ENCODE measurements at places on chromosomes 1 and 21. TPM values are rescaled to one million over a fixed set of nuclear protein-coding genes. Genes with fewer than 3 reads are reported as not detected.

The DNAH14 gene
- 13.3 TPM for total RNA-seq

The TSPEAR gene
- 0.06 TPM for total RNA-seq

The FMO5 gene
- 52.9 TPM for total RNA-seq

The PDC gene
- total RNA-seq = not detected

The COL16A1 gene
- 52.5 TPM for total RNA-seq

The VHLL gene
- total RNA-seq = not detected

The RNF186 gene
- total RNA-seq = 0.32 TPM

The SSBP3 gene
- total RNA-seq = 110 TPM

The CD84 gene
- total RNA-seq = 11.9 TPM

The CD1B gene
- not detected for total RNA-seq

The PCSK9 gene
- total RNA-seq = 10.2 TPM

The PAPPA2 gene
- total RNA-seq = 20.2 TPM

DNA sequence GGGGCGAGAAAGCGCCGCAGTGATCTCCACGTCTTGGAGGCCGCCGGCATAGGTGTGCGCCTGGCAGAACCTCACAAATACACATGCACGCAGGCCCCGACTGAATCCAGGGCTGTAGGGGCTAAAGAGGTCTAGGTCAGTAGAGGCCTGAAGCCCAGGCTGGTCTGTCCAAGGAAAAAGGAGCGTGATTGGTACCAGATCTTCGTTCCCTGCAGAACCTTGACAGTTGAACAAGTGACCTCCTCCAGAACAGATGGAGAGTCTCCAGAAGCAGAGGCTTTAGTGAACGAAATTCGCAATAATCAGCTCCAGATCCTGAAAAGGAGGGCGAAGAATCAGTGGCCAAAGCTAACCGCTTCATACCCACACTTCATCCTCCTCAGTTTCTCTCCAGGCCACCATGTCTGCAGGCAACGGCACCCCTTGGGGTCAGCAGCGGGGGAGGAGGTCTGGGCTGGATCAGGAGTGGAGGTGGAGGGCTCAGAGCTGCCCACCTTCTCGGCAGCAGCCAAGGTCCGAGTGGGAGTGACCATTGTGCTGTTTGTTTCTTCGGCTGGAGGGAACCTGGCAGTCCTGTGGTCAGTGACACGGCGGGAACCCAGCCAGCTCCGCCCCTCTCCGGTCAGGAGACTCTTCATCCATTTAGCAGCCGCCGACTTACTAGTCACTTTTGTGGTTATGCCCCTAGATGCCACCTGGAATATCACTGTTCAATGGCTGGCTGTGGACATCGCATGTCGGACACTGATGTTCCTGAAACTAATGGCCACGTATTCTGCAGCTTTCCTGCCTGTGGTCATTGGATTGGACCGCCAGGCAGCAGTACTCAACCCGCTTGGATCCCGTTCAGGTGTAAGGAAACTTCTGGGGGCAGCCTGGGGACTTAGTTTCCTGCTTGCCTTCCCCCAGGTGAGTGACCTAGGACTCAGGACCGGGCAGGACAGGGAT, 749 bp upstream of the PEX11B start:
- peak; percentile 60 for DNase-seq

DNA sequence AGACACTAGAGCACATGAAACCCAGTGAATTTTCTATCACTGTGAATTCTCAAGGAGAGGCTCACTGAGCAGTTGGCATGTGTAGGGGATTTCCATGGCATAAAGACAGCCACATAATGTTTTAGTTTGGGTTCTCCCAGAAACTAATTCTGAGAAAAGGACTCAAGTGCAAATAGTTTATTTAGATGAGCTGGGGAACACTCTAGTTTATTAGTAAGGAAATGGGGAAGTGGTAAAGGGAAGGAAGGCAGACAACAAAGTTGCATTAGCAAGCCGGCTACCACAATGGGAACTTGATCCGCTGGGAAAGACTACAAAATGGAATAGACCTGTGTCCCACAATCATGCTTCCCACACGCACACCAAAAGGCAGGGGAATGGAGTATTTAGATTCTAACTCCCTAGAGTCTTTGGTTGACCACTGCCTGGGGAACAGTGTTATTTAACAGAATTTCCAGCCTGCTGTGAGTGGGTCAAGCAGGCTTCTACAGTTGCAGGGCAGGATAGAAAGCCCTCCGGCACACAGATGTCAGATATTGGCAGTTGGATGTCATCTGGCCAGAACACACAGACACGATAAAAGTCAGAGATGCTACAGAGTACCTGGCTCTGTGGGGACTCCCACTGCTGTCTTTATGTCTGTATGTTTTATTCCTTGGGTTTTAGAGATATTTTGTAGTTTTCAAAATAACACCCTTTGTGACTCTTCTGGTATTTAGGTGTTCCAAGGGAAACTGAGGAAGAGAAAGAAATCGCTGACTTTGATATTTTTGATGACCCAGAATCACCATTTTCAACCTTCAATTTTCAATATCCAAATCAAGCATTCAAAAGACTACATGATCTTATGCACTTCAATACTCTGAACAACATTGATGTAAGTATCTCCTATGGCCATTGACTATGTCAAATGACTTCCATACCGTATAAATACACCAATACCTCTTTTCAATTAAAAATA, 150.1 kb downstream of the PLA2G4A start:
- DNase-seq = no peak

GRCh38 chr1:209895709-209896108, 42.3 kb upstream of the SYT14 start:
- no peak for DNase-seq

- DNase-seq = no peak
Measured at GRCh38 chr1:18398791-18399530, 81.8 kb upstream of the KLHDC7A start.

- peak; percentile 13 for DNase-seq
Measured at GRCh38 chr1:19596065-19596713, 47.9 kb upstream of the NBL1 start.

GRCh38 chr1:110155878-110156522, 5.7 kb downstream of the SLC6A17 start:
- peak; percentile 72 for DNase-seq

GRCh38 chr1:205109711-205110110, 12.1 kb downstream of the RBBP5 start:
- no peak for DNase-seq

GRCh38 chr1:10941891-10942541, 70.4 kb upstream of the TARDBP start:
- DNase-seq = peak; percentile 47

DNA sequence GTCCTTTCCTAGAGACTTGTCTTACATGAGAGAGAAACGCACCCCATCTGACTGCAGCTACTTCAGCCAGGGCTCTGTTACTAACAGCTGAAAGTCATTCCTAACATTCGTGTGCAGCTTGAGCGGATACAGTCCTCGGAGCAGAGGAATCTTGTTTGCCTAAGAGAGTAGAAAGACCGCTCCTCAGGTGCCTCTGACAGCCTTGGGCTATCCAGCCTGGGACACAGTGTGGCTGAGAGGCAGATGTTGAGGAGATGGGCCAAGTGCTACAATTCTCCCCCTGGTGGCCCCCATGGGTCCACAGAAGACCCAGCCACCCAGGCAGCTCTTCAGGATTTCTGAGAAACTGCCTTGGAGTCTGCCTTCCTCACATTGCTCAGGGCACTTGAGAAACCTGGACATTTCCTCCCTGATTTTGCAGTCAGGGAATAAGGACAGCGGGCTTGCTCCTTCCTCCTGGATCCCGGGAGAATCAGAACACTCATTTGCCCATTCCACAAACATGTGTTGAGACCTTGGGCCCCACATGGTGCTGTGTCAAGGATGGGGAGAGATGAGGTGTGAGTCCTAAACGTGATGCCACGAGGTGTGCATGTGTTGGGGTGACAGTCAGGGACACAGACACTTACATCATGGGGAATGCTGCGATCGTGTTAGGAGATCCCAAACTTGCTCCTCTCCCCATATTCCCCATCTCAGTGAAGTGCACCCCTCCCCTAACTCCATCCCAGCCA, 13.1 kb downstream of the TRIM62 start:
- no peak for DNase-seq

- DNase-seq = no peak
Measured at GRCh38 chr1:154821083-154821482, 49.0 kb downstream of the KCNN3 start.

DNA sequence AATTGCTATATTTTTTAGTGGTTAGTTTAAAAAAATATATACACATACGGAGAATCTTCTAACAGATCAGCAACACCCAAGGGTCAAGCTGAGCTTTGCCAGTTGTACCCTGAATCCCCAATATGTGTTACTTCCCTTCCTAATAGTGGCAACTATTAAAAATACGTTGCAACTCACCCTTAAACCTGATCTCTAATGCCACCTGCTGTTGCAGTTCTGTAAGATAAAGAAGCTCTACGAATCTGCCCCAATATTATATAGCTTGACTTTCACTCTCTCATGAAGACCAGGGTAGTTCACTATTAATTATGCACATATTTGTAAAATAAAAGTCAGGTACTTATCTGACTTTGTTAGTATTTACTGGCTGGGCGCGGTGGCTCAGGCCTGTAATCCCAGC, 58.4 kb downstream of the ASH1L start:
- DNase-seq = no peak

DNA sequence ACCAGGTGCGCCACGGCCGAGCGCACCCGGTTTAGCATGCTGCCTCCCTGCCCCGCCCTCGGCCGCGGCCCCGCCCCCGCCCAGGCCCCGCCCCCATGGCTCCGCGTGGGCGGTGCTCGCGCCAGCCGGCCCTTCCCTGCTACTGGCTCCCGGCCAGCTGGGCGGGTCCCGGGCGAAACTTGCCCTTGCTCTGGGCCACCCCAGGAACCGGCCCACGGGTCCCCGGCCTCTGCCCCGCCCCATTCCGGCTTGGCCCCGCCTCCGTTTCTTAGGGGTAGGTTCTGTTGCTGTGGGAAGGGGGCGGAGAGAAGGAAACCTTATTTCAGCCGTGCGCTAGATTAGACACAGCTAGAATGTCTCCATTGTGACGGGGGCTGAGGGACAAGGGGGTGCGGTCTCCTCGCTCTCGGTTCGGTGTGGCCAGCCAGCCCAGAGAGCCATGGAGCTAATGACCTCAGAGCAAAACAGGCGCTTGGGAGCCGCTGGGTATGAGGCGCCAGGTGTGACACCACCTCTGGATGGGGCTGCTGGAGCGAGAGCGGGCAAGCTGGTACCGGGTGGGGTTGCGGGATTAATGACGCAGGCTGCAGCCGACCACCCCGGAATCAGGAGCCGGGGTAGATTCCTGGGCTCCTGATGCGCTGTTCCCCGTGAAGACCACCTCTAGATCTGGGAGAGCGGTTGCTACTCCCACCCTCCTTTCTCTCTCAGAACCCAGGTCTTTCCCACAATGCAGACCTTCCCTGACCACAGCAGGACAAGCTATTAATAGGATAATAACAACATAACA, at the start of gene PPM1J:
TSS of gene PPM1J (minus strand) at position 69 of the 790 bp plus-strand sequence. CDS start at position 38, 31 bp downstream.
- peak; percentile 97 for DNase-seq

- DNase-seq = peak; percentile 25
Measured at GRCh38 chr1:116919802-116920201, 10.1 kb downstream of the PTGFRN start.

DNA sequence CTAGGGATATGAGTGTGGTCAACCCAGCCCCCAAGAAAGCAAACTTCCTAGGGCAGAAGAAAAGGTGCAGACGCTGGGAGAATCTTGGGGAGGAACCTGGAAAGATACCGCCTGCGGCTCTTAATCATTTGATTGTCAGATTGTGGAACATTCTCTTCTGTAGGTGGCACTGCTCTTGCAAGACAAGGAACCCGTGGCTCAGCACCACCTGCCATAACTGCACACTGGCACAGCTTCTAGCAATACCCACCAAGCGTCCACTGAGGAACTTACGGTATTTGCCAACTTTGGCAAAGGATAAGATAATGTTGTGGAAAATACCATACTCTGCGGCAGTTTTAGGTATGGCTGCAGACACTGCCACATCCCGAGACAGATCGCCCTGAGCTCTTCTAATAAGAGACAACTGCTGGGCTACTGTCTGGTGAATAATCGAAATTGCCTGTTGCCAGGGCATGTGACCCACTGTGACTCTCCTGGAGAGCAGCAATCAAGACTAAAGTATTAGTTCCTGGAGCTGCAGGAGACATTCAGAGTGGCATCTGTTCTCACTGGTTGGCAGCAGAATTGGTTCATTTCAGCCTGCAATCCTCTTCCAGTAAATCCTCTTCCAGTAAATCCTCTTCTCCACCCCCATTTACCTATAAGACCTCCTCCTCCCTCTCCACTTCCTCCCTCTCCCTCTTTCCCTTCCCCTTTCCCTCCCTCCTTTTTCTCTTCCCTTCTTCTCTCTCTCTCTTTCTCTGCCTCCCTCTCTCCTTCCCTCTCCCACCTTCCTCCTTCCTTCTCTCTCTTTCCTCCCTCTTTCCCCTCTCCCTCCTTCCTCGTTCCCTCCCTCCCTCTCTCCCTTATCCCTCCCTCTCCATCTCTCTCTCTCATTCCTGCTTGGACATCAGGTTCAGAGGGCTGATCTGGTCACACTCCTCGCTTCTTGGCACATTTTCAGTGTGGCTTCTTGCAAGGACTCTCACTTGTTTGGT, 49.7 kb upstream of the B3GALT5 start:
- DNase-seq = no peak

DNA sequence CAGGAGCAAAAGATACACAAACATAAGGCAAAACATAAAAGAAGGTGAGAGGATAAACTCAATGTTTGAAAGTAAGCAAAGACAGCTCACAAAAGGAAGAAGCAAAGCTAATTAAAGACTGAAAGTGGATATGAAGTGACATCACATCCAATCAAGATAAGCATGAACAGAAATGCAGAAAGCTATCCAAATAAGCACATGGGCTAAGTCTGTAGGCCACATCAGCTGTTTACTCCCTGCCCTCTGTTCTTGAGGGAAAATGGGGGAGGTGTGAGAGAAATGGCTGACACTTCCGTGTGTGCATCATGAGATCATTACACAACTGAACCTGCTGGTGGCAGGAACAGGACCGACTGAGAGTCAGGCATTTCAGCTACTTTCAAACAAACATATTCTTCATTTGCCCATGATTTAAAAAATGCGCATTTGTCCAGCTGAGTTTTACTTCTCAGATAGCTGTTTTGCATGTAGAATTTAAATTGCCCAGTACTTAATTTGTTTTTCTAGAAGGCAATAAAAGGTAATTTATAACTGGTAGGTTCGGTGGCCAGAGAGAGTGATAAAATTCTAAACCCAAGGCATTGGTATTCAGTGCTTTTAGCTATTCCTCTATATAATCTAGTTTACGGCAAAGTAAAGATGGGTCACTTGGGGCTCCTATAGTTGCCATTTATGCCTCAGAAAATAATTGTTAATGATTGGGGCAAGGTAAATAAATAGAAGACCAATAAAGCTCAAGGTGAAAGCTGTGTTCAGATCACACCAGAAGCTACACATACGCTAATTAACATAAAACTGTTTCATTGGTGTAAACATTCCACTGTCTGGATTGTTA, 27.2 kb upstream of the MAN1A2 start:
- DNase-seq = peak; percentile 52

DNA sequence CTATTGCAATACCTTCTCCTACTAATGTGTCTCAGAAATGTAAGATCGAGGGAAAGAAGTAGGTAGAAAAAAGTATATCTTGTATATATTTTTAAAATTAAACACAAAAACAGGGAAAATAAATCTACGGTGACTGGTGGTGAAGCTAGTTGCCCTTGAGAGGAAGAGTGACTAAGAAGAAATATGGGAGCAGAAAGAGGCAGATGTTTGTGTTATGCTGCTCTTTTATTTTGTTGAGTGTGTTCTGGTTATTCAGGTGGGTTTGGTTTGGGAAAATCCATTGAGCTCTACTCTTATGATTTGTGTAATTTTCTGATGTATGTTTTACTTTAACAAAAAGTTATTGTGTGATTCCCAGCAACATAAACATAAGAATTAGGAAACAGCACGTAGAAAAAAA, 444.9 kb upstream of the B3GALT2 start:
- no peak for DNase-seq

- DNase-seq = no peak
Measured at GRCh38 chr1:98179151-98179773, 258.4 kb upstream of the DPYD start.

- DNase-seq = no peak
Measured at GRCh38 chr1:235275836-235276235, 52.1 kb downstream of the ARID4B start.

Measured in mucosa of gallbladder (tissue), 1 donor.